ENCODE measurements at places on chromosomes 1 and 21.
A peak's percentile ranks its signal among the peaks of the same experiment; 100 is the strongest.

- DNase-seq = no peak
Observed at GRCh38 chr1:203325026-203325417, 19.7 kb downstream of the BTG2 start.

GRCh38 chr1:226349081-226349480 is 40.1 kb upstream of the LIN9 start:
- no peak for DNase-seq

GRCh38 chr1:153430166-153430553 is 13.8 kb downstream of the S100A7A start:
- DNase-seq = no peak

GRCh38 chr1:230143534-230143933 is 76.5 kb downstream of the GALNT2 start:
- DNase-seq = no peak

GRCh38 chr1:41232305-41232704 is 9.8 kb downstream of the SCMH1 start:
- no peak for DNase-seq

- peak; percentile 48 for DNase-seq
Observed at GRCh38 chr1:154847891-154848290, 22.2 kb downstream of the KCNN3 start.

- DNase-seq = peak; percentile 64
Observed at GRCh38 chr1:225763716-225764548, 13.7 kb upstream of the SRP9 start.

- peak; percentile 16 for DNase-seq
Observed at GRCh38 chr1:229408458-229409037, 25.3 kb downstream of the ACTA1 start.

- peak; percentile 76 for DNase-seq
Observed at GRCh38 chr1:16017461-16018303, at the start of gene HSPB7. Gene HSPB7, minus strand, starts transcription at chr1:16018043. Its CDS starts 80 bp downstream, at chr1:16017963.

DNA sequence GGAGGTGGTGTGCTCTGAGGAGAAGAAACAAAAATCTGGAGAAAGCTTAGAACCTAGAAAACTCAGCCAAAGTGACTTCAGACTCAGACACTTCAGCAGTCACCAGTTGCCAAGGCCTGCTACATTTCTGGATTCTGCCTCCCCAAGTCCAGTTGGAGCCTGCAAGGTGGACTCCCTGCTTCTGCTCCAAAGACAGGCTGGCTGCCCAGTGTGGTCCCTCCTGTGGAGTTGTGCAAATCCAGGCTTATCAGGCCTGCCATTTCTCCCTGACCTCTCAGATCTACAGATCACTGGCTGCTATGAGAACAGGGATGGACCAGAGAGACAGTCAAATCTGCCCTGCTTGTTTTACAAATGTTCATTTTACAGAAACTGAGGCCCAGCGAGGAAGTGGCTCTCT is 9.9 kb downstream of the CACHD1 start:
- DNase-seq = no peak

DNA sequence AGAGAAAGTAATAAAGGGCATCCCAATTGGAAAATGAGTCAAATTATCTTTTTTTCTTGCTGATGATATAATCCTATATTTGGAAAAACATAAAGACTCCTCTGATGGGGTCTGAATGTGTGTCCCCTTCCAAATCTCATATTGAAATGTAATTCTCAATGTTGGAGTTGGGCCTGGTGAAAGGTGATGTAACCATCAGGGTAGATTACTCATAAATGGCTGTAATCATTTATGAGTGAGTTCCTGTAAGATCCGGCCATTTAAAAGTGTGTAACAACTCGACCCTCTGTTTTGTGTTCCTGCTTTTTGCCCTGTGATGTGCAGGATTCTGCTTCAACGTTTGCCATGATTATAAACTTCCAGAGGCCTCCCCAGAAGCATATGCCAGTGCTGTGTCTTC is 44.3 kb upstream of the MAP1LC3C start:
- no peak for DNase-seq

- peak; percentile 55 for DNase-seq
Observed at GRCh38 chr1:232428786-232429530, 201.0 kb downstream of the SIPA1L2 start.

GRCh38 chr1:172266528-172267174 is 153.8 kb upstream of the C1orf105 start:
- peak; percentile 37 for DNase-seq

DNA sequence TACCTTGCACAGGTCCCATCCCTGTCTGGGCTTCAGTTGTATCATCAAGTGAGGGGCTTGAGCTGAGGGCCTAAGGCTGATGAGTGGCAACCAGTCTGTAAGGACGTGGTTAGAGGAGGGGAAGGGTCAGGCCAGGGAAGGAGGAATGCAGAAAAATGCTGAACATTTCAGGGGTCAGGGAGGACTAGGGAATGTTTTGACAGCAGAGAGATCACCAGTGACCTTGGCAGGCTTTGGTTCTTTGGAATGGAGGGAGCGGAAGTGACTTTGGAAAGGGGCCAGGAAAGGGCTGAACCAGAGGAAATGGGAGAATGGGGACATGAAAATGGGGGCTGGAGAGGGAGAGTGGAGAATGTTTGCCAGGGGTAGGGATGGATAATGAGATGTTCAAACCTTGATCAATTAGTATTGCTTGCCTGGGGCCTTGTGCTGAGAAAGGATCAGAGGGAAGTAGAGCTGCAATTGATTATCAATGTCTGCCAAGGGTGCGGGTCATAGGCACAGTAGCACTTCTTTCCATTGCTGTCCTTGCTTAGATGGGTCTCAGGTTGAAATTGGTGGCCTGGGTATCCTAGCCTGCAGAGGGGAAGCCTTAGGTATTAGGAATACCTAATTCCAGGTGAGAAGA is 7.4 kb downstream of the LDLRAP1 start:
- peak; percentile 33 for DNase-seq

GRCh38 chr1:110348050-110348449 is 8.9 kb downstream of the RBM15 start:
- DNase-seq = no peak

GRCh38 chr21:27831816-27832569 is 865.1 kb upstream of the ADAMTS5 start:
- peak; percentile 39 for DNase-seq

GRCh38 chr1:113641396-113641795 is 117.9 kb downstream of the PHTF1 start:
- no peak for DNase-seq

- DNase-seq = peak; percentile 0
Observed at GRCh38 chr21:23725576-23725975, 1881.7 kb downstream of the MRPL39 start.

- peak; percentile 76 for DNase-seq
Observed at GRCh38 chr1:42913426-42914091, 45.1 kb downstream of the SLC2A1 start.

GRCh38 chr1:119276558-119276957 is 92.0 kb upstream of the HAO2 start:
- DNase-seq = no peak

DNA sequence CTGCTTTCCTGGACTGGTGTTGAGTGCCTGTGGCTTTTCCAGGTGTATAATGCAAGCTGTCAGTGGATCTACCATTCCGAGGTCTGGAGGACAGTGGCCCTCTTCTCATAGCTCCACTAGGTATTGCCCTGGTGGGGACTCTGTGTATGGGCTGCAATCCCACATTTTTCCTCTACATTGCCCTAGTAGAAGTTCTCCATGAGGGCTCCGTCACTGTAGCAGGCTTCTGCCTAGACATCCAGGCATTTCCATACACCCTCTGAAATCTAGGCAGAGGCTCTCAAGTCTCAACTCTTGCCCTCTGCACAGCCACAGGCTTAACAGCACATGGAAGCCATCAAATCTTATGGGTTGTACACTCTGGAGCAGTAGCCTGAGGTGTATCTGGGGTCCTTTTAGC is 107.6 kb downstream of the GRIK1 start:
- DNase-seq = no peak

DNA sequence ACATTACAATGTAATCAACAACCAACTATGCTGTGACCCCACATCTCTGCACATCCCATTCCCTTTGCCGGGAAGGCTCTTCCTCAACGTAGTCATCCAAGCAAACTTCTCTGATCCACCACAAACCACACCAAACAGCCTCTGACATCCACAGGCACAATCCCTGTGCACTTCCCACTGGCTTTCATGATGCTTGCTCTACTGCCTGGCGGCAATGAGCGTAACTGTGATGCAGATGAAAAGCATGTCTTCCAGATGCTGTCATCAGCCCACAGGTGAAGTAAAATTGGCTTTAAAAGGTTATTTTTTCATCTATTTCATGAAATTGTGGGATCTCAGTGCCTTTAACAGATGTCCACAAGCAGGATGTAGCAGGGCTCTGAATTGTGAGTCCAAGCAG is 635.2 kb downstream of the SMYD3 start:
- DNase-seq = peak; percentile 98

DNA sequence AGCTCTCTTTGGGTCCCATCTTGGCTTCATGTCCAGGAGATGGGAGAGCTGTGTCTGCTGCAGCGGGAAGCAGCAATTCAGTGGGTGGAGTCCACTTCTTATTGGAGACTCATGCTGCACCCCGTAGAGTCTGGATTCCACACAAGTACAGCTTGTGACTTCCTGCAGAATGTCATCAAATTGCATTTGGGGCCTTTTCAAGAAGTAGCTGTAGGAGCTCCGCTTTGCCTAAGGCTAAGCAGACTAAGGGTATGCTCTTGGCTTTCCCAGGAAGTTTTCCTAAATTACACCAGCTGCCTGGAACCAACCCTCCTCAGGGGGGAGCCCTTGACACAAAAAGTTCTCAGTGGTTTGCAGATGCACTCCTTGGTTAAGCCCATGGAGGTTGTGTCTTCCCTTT is 5.7 kb upstream of the MOB3C start:
- DNase-seq = peak; percentile 28

DNA sequence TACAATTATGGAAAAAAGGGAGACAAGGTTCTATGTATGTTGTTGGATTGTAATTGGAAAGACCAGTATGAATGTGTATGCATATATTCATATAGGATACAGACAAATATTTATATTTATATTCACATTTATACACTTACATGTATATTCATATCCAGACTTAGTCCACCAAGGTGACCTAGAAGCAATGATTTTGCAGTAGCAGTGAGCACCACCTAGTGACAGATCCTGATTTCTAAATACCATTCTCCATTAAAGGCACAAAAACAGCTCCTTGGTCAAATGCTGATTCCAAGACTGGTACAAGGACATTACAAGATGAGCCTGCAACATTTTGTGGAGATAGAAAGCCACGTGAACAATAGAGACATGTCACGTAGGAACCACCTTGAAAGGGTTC is 153.4 kb downstream of the SDCCAG8 start:
- no peak for DNase-seq

GRCh38 chr1:46539972-46540371 is 11.5 kb downstream of the KNCN start:
- DNase-seq = peak; percentile 73

GRCh38 chr1:235597867-235598553 is 51.6 kb downstream of the GNG4 start:
- peak; percentile 63 for DNase-seq

GRCh38 chr1:221823149-221823548 is 81.3 kb upstream of the DUSP10 start:
- DNase-seq = no peak

GRCh38 chr21:45942755-45943629 is 38.6 kb upstream of the COL6A1 start:
- no peak for DNase-seq

- no peak for DNase-seq
Observed at GRCh38 chr1:186780076-186780475, 48.7 kb upstream of the PLA2G4A start.

DNA sequence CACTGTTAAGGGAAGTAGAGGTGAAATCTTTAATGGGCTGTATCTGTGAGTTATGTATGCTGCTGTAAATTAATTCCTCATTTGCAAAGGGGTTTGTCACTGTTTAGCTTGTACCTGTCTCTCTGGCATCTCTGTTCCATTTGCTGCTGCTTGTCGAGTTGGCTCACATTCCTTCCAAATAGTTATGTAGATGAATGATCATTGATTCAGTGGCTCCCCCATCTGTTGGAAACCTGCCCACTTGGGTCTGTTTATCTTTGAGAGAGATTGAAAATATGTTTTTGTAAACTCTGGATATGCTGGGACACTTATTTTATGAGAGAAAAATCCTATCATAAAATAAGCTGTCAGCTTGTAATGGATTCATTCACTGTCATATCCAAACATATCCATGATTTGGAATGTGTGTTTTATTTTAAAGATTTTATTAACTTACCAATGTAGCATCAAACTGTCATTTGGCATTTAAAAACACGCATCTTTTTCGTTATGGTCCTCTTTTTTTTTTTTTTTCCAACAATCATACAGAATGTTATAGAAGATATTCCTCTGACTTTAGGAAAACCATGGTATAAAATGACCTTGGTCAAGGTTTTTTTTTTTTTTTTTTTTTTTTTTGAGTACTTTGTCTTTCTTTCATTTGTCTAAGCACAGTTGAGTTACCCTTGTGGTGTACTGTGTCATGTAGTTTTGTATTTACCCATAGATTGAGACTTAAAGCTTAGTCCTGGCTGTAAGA is 3.5 kb downstream of the RYR2 start:
- no peak for DNase-seq

- DNase-seq = peak; percentile 36
Observed at GRCh38 chr1:223775054-223775453, 62.7 kb downstream of the CAPN2 start.

- DNase-seq = peak; percentile 50
Observed at GRCh38 chr1:213231795-213232231, 180.8 kb downstream of the RPS6KC1 start.

- no peak for DNase-seq
Observed at GRCh38 chr1:117120774-117121588, 568 bp downstream of the TRIM45 start.

GRCh38 chr1:178725466-178726086 is 532 bp downstream of the RALGPS2 start:
- no peak for DNase-seq

- DNase-seq = peak; percentile 38
Observed at GRCh38 chr21:44517175-44517899, 22.7 kb downstream of the KRTAP10-1 start.

GRCh38 chr1:167854184-167854583 is 59.8 kb downstream of the ADCY10 start:
- DNase-seq = no peak

DNA sequence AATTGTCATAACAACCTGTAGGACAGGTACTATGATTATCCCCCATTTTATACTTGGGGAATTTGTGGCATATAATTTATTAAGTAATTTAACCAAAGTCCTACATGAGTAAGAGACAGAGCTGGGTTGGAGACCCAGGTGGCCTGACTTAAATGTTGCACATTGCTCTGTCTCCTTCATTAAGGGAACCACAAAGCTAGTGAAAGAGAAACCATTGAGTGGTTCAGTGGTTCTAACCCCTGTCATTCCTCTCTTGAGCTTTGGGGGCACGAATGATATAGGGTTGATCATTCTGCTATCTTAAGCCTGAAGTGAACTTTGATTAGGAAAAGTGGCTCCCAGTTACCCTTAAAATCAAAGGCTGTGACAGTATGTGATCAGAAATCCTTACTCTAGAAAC is 5.3 kb upstream of the MAP3K7CL start:
- DNase-seq = no peak
